ENCODE measurements at places on chromosomes 5 and 9. TPM values are rescaled to one million over a fixed set of nuclear protein-coding genes. Genes with fewer than 3 reads are reported as not detected.

TERT gene
- 23.1 TPM for total RNA-seq

ARHGEF37 gene
- total RNA-seq: 1.8 TPM

TCF7 gene
- 8.5 TPM for total RNA-seq

KIF4B gene
- 0.08 TPM for total RNA-seq

SLC34A3 gene
- not detected for total RNA-seq

GCNT4 gene
- total RNA-seq: 14.4 TPM

FAM120AOS gene
- total RNA-seq: 37.6 TPM

ARHGEF39 gene
- 18.6 TPM for total RNA-seq

SLC6A18 gene
- total RNA-seq: not detected

OR1Q1 gene
- not detected for total RNA-seq

LECT2 gene
- total RNA-seq: not detected

EDIL3 gene
- 47.2 TPM for total RNA-seq

RELL2 gene
- 18.6 TPM for total RNA-seq

DIAPH1 gene
- 114 TPM for total RNA-seq

BAAT gene
- total RNA-seq: not detected

GMCL2 gene
- 0.13 TPM for total RNA-seq

SPINK6 gene
- not detected for total RNA-seq

LOX gene
- total RNA-seq: 2.2 TPM

PAIP1 gene
- 80.5 TPM for total RNA-seq

SPATA9 gene
- not detected for total RNA-seq

ZNF354B gene
- total RNA-seq: 10.8 TPM

ADAMTSL1 gene
- total RNA-seq: 0.90 TPM

PCDHB12 gene
- total RNA-seq: 2.0 TPM

ADRA1B gene
- total RNA-seq: not detected

PLAC8L1 gene
- 0.92 TPM for total RNA-seq

SUSD3 gene
- total RNA-seq: 6.2 TPM

All from H1 (cell line).